ENCODE measurements at places on chromosomes 2 and 18.

GRCh38 chr2:68404164-68404563, 39.1 kb downstream of the PLEK start:
- DNase-seq: no peak

DNA sequence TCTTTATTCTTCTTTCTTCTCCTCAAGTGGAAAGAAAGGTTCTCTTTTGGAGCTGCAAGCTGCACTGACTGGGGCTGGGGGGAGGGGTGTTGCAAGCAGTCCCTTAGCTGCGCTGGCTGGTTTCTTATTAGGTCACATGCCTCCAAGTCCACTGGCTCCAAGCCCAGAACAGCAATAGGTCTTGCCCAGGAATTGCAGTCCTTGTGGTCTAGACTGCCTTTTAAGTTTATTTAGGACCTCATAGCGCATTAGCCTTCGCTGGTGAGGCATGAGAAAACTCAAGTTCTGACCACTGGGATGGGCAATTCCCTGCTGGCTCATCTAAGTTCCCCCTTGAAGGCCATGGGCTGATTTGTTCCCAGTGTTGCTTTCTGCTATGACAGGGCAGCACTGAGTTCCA, 138.6 kb upstream of the SCN7A start:
- no peak for DNase-seq

DNA sequence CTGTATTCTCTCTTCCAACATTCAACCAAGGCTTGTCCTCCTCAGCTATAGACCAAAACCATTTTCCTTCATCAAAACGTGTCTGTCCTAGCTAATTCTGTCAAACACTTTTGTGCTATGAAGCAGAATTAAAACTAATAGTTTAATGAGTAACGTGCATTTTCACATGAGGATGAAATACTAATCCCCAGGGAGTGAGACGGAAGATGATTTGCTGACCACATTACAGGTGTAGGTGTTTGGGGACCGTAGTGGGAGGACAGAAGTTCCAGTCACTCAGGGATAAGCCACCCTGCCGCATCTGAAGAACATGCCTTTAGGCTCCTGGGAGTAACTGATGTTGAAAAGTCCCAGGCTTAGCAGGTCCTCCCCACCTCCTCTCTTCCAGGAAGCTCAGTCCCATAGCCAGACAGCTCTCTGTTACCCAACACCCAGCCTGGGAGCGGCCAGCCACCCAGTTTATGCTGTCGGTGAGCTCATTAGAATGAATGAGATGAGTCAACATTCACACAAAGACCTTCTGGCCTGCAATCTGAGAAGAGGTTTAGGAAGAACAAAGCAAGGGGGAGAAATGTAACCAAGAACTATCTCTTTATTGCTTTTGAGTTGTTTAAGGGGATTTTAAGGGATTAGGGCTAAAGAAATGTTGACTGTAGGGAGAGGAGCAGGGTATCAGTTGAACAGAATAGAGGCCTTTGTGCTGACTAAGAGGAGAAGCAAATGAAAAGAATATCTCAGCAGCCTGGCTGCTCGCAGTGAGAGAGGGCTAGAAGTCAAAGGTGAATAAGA, 122.5 kb downstream of the FOXI3 start:
- no peak for DNase-seq

DNA sequence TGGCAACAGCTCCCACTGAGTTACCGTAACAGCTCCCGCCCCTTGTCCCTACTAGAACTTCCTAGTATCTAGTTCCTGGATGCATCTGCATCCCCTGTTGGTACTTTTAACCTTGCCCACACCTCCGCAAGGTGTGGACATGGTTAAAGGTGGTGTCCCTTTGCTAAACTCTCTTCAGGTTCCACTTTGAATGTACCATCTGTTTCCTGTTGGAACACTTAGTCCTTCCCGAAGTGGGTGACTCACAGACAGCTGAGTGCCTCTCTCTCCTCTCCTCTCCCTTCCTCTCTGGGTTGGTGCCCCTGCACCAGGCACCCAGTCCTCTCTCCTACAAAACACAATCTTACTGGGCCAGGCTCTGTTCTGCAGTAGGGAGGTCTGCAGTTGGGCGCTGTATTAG, 19.6 kb upstream of the REL start:
- no peak for DNase-seq

DNA sequence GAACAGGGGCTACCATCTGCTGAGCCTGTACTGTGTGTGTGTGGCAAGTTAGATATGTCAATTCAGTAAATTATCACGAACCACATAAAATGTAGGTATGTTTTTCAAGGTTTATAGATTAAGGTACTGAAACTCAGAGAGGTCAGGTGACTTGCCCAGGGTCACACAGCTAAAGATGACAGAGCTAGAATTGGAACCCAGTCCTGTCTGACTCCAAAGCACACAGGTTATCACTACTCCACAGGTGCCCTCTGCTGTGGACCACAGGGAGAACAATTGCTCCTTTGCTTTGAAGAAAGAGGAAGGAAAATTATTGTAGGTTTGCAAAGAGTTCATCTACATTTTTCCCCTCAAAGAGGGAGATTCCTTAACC, 229.7 kb upstream of the AGAP1 start:
- no peak for DNase-seq

DNA sequence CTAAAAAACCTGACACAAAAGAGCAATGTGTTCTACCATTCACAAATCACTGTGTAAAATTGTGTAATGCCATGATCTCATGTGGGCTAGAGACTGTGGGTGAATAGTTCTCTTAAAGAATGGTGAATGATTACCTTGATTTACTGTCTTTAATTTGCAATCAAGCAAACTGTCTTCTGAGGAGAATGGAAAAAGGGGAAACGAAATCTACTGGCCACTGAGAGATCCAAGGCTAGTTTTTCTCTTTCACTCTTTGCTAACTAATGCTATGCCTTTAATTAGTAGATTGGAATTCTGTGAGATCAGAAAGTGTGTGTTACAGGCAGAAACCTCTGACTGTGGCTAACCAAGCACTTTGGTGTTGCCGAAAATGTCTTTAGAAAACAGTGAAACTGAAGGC, 422.7 kb downstream of the TGIF1 start:
- DNase-seq: no peak

GRCh38 chr2:120313695-120314615, 32.0 kb upstream of the INHBB start:
- DNase-seq: no peak

GRCh38 chr2:202624133-202624532, 10.6 kb upstream of the FAM117B start:
- no peak for DNase-seq

- DNase-seq: no peak
Observed at GRCh38 chr2:158013891-158014290, 87.8 kb upstream of the UPP2 start.

- DNase-seq: no peak
Observed at GRCh38 chr2:56291711-56292110, 107.9 kb downstream of the CCDC85A start.

DNA sequence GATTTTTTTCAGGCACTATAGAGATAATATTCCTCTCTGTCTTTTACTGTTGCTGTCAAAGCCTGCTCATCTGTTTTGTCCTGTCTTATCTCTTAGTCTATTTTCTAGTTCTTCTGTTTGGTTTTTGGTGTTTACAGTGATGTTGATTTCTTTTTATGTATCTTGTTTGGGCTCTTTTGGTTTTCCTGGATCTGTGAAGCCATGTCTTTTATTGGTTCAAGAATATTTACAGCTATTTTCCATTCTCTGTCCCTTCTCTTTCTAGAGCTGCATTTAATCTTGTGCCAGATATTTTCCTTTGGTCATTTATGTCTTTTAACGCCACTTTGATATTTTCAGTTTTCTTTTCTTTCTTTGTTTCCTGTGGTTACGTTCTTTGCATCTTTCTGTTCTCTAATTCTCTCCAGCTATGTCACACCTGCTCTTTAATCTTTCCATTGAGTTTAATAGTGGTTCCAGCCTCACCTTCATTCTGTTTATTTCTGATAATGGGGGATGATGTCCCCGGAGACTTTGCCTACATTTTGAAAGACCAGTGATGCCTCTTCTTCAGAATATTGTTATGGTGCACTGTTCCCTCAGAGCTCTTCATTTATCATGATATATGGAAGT, 32.0 kb downstream of the SMCHD1 start:
- no peak for DNase-seq

GRCh38 chr2:155651851-155652250, 680.7 kb downstream of the NR4A2 start:
- no peak for DNase-seq

DNA sequence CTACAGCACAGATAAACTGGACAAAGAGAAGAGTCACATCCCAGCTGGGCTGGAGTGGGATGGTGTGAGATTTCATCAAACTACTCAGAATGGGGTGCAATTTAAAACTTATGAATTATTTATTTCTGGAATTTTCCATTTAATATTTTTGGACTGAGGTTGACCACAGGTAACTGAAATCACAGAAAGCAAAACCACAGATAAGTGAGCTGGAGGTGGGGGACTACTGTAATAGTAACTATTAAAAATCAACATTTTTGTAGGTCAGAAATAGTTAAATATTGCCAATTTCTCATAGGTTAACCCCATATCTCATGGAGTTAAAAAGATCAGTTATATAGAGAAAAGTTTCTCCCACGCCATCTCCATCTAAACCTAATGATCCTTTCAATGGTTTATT, 88.1 kb downstream of the SPOPL start:
- DNase-seq: no peak

- no peak for DNase-seq
Observed at GRCh38 chr18:9113468-9114149, 11.1 kb downstream of the NDUFV2 start.

DNA sequence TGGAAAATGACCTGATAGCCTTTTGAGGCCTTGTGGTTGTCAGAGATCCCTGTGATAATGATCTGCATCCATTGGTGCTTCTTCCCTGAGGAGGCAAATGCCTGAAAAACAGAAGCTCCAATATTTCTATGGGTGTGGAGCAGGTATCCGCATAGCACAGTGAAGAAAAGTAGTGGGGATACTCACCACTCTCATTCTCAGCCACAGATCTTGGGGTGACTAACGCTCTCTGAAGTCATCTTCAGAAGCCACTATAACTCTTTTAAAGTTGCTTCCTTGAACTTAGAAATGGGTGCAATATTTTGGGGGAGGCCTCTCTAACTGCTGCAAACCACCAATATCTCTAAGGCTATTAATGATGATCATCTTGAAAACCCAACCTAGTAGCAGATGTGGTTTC, 46.2 kb downstream of the ARHGAP15 start:
- no peak for DNase-seq

GRCh38 chr2:43383533-43383932, 157.1 kb upstream of the ZFP36L2 start:
- DNase-seq: no peak

GRCh38 chr18:1668279-1668678, 763.6 kb downstream of the ADCYAP1 start:
- DNase-seq: no peak

DNA sequence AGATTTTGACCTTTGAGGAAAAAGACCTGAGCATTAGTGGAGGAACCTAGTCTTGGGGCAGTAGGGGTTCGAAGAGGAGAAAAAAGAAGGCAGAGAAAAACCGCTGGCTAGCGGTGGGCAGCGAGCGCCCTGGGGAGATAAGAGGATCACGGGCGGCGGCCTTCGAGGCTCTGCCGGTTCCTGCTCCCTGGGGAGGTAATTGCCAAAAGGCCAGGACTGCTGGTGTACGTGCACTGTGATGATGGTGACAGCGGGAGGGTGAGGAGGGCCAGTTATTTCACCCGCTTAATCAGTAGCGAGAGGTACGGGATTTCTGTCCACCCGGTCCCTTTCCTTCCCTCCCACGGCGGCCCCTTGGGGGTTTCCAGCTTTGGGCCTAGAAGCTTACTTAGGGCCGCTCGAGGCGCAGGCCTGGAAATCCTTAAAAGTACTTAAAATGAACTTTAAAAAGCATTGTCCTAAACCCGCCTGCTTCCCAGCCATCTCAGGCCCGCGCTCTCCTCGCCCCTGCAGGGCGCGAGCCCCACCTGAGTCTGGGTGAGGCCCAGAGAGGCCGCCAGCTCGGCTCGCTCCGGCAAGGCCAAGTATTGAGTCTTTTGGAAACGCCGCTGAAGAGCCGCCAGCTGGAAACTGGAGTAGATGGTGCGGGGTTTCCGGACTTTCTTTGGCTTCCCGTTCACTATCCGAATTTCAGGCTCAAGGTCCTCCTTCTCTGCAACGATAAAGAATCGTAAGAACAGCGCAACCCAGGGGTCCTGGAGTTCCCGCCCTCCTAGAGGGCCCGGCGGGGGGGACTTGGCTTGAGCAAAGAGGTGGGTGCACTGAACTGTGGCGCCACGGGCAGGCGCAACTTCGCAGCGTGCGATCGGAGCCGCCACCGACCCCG, 1.5 kb downstream of the DLX2 start:
- DNase-seq: no peak

DNA sequence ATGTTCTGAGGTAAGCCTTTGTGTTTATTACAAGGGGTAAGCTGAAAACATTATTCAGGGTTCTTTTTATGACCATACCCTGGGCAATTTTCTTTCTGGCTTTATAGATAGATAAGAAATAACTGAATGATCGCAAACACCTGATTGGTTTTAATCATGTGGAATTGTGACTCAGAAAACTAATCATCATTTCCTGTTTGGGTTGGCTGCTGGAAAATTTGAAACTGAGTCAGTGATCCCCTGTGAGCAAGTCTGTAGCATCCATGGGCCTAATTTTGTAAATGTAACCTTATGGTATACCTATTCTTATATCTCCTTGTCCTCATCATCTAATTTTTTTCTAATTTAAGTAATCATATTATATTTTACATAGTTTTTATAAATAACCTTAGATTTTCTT, 34.3 kb downstream of the CCDC68 start:
- DNase-seq: no peak

DNA sequence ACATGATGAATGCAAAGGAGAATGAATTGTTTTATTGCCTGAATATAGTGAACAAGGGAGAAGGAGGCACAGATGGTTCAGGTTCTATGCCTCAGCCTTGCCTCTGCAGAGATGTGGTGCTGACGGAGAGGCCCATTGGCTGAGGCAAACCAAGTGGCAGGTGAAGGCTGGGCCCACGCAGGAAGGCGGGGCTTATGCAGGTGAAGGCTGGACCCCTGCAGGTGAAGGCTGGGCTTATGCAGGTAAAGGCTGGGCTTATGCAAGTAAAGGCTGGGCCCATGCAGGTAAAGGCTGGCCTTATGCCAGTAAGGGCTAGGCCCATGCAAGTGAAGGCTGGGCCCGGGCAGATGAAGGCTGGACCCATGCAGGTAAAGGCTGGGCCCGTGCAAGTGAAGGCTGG, 414.7 kb downstream of the LRATD1 start:
- no peak for DNase-seq

- no peak for DNase-seq
Observed at GRCh38 chr2:172921532-172922236, 154.0 kb upstream of the MAP3K20 start.

DNA sequence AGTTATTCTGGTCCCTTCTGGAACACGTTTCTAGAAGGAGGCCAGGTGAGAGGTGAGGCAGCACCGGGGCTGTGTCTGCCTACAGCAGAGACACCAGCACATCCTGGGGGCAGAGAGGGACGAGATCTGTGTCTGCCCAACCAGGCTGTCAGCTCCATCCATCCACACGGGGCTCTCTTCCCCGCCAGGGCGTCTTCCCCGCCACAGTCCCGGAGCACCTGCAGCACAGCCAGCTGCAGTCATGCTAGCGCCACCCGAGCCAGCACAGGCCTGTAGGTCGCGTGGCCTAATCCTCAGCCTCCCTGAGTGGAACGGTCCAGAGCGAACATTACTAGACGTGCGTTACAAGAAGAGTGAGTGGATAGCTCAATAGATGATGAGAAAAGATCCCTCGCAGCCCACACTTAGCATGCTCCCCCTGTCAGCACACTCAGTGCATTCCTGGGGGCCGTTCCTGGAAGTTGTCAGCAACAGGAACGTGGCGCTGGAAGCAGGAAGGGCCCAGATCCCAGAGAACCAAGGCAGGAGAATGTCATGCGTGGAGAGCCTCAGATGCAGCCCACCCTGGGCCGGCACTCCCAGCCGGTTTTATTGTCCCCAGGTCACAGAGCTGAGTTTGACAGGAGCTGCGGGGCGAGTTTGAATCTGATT, 179.0 kb downstream of the TWIST2 start:
- no peak for DNase-seq

Measured in stimulated activated CD4-positive, alpha-beta T cell treated with anti-CD3 and anti-CD28 coated beads, Interleukin-4, amount 100 ng/mL, for 48 hours (primary cell).